ENCODE measurements at places on chromosomes 12 and 14.

- DNase-seq, result no peak
Measured at GRCh38 chr12:9340422-9341259, 132.4 kb upstream of the PZP start.

DNA sequence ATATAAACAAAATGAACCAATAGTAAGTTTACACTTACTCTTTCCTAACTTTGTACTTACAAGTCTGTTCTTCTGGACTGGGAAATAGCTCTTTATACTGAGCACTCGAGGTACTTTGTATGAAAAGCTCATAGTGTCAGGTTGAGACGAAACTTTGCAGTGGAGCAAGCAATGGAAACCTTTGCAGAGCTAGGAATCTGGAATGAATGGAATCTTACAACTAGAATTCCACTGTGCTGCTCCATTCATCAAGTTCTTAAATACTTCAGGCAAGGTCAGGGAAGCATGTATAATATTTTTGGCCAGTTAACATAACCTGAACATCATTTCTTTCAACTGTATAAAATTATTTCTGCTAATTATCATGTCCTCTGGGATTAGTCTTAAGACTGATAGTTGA lies 1327.5 kb upstream of the FLRT2 start:
- no peak for DNase-seq

DNA sequence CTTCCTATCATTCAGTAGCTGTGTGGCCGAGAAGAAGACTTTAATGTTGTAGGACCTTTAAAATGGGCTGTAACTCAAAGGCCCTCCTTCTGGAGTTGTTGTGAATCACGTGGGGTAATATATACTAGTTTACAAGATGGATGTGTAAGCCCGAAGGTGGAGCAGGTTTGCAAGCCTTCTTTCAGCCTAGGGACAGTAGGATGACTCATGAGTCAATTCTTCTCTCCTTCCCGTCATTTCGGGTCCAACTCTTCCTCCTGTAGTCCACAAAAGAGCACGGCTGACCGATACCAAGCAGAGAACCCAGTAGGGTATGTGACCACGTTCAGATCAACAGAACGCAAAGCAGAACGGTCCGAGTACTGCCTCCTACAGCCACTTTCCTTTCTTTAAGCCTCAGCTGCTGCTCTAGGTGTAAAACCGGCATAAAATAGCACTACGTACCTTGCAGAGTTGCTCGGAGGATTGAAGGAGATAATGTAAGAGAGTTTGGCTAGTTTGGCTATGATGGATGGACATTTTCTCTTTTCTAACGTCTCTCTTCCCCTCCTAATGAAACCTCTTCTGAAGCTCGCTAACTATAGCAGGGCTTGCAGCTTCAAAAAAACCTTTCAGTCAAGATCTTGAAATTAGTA lies 1.3 kb upstream of the RASSF3 start:
- peak; percentile 34 for DNase-seq

DNA sequence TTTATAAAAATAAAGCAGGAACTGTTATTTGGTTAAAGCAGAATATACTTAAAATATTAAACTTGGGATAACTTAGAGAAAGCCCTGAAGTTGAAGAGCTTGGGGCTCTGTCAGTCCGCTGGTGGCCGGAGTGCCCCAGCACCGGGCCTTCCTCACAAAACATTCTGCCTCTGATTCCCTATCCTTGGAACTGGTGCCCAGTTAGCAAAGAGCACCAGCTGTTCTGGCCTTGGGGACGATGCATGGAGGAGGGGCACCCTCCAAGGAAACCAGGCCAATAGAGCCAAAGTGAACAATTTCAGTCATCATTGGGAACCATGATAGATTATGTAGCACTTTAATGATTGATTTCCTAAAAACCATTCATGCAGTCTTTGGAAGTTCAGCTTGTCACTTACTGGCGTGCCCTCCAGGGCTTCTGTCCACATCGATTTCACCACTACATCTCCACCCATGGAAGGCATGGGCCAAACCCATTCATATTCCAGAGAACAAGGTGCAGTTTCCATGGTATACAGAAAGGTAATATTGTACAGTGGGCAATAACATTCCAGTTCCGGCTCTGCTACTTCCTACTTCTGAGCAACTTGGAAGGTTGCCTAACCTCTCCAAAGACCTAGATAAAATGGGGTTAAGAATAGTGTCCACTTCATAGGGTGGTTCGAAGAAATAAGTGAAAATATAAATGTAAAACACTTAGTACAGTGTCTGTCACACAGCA lies 145.9 kb downstream of the ETV6 start:
- DNase-seq, result no peak

GRCh38 chr12:92827836-92828431 lies 101.2 kb downstream of the EEA1 start:
- no peak for DNase-seq

DNA sequence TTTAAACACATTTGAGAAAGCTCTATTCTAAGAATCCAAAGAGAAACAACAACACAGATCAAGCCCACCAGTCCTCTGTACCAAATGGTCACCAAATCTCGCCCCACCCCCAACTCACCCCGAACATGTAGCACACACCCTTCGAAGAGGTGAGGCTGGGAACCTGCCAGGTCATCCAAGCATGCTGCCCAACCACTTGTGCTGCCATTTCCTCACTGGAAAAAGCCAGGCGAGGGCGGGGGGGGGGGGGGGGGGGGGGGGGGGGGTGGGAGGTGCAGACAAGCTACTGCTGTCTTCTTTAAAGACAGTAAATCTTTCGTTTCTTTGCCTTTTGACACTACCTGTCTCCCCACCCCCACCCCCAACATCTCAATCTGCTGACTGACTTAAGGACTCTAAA lies 59.9 kb downstream of the SETD3 start:
- no peak for DNase-seq

GRCh38 chr14:88470542-88471440 lies 84.0 kb downstream of the PTPN21 start:
- no peak for DNase-seq

GRCh38 chr12:113422886-113423669 lies 898 bp downstream of the SDSL start:
- no peak for DNase-seq

GRCh38 chr12:26373606-26374495 lies 178.5 kb downstream of the SSPN start:
- no peak for DNase-seq

GRCh38 chr14:96245710-96246538 lies 10.1 kb upstream of the BDKRB1 start:
- DNase-seq, result no peak

- DNase-seq, result no peak
Measured at GRCh38 chr14:101228949-101229541, 325.5 kb upstream of the RTL1 start.

DNA sequence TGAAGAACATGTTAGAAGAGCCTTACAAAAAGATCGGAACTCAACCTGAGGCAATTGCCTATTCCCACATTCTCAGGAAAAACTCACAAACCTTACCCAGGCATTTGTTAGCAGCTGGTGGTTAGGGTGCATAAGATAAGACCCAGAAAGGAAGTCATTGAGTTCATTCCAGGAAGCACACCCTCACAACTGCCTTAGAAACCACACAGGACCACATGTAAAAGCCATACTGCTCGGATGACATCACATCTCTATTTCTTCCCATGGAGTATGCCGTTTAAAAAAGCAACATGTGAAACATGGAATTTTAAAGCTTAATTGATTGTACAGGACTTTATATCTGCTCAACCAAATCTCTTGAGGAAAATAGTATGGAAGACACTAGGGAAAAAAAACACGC lies 411.2 kb downstream of the DAD1 start:
- no peak for DNase-seq

DNA sequence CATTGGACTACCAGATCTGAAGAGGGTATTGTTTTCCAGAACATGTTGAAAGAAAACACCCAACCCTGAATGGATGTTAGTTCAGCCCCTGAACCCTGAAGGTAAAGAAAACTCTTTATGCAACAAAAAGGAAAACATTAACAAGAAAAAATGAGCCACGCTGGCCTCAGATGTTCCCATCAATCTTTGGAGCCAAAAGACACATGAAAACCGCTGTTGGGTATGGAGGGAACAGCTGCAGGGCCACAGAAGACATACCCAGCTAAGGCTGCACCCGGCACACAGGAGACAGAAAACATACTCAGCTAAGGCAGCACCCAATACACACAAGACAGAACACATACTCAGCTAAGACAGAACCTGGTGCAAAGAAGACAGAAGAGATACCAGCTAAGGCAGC lies 51.3 kb upstream of the GALNT9 start:
- DNase-seq, result no peak

DNA sequence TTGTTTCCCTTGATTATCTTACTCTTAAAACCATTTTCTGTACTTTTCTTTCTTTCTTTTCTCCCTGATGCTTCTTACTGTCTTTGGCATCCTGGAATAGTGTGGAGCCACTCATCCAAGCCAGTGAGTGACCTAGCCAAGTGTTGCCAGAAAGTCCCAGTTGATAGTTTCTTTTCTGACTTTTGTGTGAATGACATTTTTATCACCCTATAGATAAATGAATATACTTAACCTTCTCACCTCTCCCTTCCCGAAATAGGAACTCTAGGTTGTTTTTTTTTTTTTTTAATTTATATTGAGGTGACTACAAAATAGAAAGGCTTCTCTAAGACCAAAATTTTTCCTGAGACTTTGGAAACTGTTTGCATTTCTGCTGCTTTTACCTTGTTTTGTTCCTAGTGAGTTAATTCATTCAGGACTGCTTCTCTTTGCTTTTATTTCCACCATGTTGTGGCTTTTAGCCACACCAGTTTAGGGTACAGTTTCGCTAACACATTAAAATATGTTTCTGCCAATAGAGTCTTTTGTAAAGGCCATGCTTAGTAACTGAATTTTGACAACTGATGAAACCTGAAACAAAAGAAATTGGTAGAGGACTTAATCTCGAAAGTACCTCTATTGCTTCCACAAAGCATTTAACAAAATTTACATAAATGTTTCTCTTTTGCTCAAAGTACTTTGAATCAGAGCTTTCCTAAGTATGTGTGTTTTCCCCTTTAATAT lies 194.6 kb downstream of the ERC1 start:
- DNase-seq, result no peak

- no peak for DNase-seq
Measured at GRCh38 chr12:130164936-130165335, 2.7 kb downstream of the FZD10 start.

DNA sequence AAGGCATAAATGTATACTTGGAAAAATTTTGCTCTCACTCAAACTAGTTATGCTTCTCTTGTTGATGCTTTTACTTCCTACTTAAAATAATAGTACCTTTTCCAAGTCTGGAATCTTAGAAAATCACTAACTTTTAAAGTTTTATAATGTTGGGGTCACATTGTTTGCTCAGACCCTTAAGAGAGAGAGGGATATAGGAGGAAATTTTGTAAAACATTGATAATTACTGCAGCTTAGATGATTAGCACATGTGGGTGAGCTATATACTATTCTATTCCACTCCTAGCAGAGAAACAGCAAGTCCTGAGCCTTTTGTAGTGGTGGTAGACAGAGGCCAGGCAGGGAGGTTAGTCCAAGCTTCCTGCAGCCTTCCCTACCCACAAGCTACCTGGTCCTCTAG lies 13.4 kb downstream of the EID3 start:
- DNase-seq, result no peak

DNA sequence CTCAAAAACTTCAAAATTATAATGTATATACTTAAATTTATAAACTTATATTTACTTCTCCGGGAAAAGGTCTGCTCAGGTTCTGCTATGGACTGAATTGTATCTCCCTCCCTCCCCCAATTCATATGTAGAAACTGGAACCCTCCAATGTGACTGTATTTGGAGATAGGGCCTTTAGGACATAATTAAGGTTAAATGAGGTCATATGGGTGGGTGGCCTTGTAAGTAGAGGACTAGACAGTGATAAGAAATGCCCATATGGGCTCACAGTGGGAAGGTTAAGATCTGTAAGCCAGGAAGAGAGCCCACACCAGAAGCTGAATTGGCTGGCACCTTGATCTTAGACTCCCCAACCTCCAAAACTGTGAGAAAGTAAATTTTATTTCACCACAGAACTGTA lies 84.5 kb downstream of the TAOK3 start:
- no peak for DNase-seq

- DNase-seq, result no peak
Measured at GRCh38 chr14:77903221-77903620, 103.3 kb downstream of the ADCK1 start.

DNA sequence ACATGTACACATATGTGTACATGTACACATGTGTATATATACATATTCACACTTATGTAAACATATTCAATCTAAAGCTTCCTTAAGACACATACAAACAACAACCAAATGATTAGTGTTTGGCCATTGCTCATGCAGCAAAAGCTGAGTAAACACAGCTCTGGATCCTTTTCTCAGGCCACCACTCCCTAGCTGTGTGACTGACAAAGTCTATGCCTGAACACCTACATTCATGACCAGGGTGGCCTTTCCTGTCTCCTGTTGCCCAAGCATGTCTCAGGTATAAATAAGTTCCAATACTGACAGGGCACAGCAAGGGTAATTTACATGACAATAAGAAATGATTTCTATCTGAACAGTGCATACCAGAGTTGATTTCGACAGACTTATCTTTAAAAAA lies 1.4 kb upstream of the PTPRO start:
- DNase-seq, result no peak

GRCh38 chr12:27013611-27014084 lies 536 bp downstream of the TM7SF3 start:
- DNase-seq, result peak; percentile 30

GRCh38 chr14:54182419-54183045 lies 214.3 kb upstream of the CDKN3 start:
- DNase-seq, result no peak

DNA sequence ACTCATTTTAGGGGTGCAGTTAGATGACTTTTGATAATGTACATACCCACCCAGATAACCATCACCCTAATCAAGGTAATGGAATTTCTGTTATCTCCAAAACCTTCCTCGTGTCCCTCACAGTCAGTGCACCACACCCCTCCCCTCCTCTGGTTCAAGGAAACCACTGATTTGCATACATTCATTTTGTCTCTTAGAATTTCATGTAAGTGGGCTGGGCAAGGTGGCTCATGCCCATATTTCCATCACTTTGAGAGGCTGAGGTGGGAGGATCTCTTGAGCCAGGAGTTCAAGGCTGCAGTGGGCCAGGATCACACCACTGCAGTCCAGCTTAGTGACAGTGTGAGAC lies 15.7 kb downstream of the ADIPOR2 start:
- DNase-seq, result no peak

DNA sequence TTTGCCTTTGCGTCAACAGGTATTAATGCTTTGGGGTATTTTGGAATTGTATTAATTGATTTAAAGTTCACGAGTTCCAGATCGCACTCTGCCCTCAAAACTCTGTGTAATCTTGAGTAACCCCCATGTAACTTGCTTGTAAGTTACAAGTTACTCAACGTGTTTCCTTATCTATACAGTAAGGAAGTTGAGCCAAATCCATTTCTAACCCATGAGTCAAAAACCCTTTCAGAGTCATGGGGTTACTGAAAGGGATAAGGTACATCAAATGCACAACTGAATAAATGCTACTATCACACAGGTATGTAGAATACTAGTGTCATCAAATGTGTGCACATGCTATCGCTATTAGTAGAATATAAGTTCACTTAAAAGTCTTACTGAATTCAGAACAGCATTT lies 28.6 kb upstream of the ADAMTS20 start:
- no peak for DNase-seq

GRCh38 chr14:68514608-68515194 lies 278.2 kb downstream of the ZFP36L1 start:
- DNase-seq, result no peak

- no peak for DNase-seq
Measured at GRCh38 chr12:54019924-54020590, 8.2 kb upstream of the HOXC6 start.
